ENCODE measurements at places on chromosomes 6 and 20. TPM values are rescaled to one million over a fixed set of nuclear protein-coding genes. Genes with fewer than 3 reads are reported as not detected.

Gene PLN
- not detected for total RNA-seq

Gene CD40
- total RNA-seq = 19.2 TPM

Gene CDC25B
- total RNA-seq = 52.6 TPM

Gene IP6K3
- not detected for total RNA-seq

Gene OXT
- not detected for total RNA-seq

Gene EZR
- total RNA-seq = 99.5 TPM

Gene PSMB8
- 49.2 TPM for total RNA-seq

Gene PKIB
- 0.22 TPM for total RNA-seq

Gene MUC21
- not detected for total RNA-seq

Gene DDO
- total RNA-seq = not detected

Gene CTCFL
- total RNA-seq = not detected

Gene ID1
- total RNA-seq = 204 TPM

Gene RNF144B
- total RNA-seq = 135 TPM

Gene TUBE1
- 27.7 TPM for total RNA-seq

Gene FGD2
- not detected for total RNA-seq

Gene HLA-DOA
- total RNA-seq = under 0.01 TPM

Gene SYCP2
- total RNA-seq = 0.50 TPM

Gene RHAG
- not detected for total RNA-seq

Gene FUCA2
- total RNA-seq = 41.2 TPM

Gene NT5DC1
- total RNA-seq = 6.8 TPM

Gene CCDC170
- under 0.01 TPM for total RNA-seq

Gene COL9A3
- 0.29 TPM for total RNA-seq

Gene REM1
- total RNA-seq = 0.14 TPM
